ENCODE measurements at places on chromosomes 12 and 14.

- no peak for DNase-seq
Measured at GRCh38 chr14:24250354-24250753, 7.9 kb upstream of the TINF2 start.

DNA sequence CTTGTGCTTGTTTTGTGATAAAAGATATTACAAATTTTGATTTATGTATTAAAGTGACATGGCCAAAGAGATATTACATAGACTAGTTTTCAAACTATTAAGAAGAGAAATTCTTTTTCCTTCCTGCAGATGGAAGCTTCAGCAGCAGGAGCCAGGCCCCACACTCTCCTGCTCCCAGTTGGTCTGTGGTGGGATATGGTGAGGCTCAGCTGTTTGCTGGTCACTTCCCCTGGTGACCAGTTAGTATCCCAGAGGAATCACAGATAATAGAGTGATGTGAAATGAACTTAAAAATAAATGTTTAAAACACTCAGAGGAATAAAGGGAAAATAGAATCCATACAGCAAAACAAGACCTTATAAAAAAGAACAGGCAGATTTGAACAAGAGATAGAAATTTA lies 154.7 kb downstream of the KTN1 start:
- no peak for DNase-seq

DNA sequence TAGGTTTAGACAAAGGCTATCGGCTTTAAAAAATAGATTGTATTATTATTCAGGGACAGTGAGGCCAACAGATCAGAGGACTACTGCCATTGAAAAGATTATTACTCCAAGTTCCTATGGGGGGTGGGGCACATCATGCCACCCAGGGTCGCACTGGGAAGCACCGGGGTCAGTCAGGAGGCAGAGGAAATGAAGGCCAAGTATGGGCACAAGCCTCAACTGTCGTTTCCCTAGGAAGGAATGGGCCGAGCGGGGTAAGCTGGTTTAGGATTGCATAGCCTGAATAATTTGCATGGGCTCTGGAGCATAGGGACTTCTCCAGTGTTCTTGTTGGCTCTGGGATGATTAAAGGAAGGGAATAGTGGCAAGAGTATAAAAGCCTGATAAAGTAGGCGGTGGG lies 205.3 kb downstream of the NOVA1 start:
- no peak for DNase-seq

DNA sequence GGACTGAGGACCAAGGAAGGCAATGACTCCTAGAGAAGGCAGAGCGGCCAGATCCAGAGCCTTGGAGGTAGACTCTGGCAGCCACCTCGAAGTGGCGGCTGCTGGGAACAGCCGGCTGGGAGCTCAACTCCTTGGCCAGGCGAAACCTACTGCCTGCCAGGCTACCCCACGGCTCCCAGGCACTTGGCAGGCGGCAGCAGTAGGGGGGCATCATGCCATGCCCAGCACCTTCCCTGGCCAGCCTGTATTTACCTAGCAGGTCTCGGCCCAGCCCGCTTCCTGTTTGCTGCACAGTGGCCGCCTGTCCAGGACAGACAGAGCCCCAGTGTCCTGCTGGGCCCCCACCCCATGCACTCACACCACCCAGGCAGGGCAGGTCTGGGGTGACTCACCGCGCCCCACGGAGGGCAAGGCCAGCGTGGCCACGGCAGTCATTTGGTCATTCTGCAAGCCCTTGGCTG lies 10.2 kb downstream of the TRPV4 start:
- no peak for DNase-seq

DNA sequence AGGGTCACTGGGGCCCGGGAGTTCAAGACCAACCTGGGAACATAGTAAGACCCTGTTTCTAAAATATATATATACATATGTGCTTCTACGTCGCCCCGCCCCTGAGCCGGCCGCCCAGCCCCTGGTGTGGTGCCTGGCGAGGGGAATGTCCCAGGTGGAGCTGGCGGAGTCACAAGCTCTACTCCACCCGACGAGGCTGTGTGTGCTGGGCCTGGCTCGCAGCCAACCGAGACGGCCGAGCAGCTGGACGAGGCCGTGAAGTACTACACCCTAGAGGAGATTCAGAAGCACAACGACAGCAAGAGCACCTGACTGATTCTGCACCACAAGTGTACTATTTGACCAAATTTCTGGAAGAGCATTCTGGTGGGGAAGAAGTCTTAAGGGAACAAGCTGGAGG lies 22.1 kb upstream of the ITPK1 start:
- no peak for DNase-seq

DNA sequence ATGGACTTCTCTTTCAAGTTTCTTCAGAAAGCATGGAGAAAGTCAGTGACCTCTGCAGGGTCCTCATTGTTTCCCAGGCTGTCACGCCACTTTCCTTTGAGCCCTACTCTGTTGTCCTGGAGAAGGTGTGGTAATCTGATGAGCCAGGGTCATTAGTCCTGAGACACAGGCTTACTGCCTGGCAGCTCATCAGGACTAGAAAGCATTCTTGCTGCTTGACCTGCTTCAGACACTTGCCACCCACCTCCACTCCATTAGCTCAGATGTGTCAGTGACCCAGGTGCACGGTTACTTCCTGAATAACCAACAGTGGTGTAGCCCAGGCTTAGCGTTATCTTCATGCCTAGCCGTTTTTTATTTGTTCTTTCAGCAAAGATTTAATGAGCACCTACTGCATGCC lies 93.9 kb downstream of the FGD4 start:
- DNase-seq: no peak

GRCh38 chr12:110776410-110776809 lies 33.7 kb upstream of the PPP1CC start:
- no peak for DNase-seq

- no peak for DNase-seq
Measured at GRCh38 chr14:57362361-57362760, 28.0 kb upstream of the NAA30 start.

- no peak for DNase-seq
Measured at GRCh38 chr14:95526483-95527386, 8.1 kb upstream of the GLRX5 start.

- no peak for DNase-seq
Measured at GRCh38 chr14:102282751-102283465, 22.1 kb downstream of the MOK start.

- DNase-seq: no peak
Measured at GRCh38 chr14:95830386-95830785, 46.2 kb upstream of the TUNAR start.

GRCh38 chr12:55041345-55042055 lies 21.7 kb downstream of the NEUROD4 start:
- no peak for DNase-seq

- no peak for DNase-seq
Measured at GRCh38 chr12:115037830-115038229, 353.9 kb upstream of the TBX3 start.

DNA sequence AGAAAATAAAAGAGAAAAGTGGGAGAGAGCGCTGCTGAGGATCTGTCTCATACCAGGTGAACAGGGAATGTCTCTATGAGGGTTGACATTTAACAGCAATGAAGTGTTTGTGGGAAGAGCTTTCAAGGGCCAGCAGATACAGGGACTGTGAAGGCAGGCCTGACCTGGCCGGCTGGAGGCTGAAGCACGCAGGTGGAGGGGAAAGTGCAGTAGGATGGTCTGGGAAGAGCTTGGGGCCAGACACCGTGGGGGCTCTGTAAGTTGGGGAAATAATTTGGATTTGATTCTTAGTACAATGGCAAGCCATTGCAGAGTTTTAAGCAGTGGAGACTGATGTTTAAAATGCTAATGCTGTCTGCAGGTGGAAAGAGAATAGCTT lies 23.8 kb upstream of the DHRS2 start:
- no peak for DNase-seq

DNA sequence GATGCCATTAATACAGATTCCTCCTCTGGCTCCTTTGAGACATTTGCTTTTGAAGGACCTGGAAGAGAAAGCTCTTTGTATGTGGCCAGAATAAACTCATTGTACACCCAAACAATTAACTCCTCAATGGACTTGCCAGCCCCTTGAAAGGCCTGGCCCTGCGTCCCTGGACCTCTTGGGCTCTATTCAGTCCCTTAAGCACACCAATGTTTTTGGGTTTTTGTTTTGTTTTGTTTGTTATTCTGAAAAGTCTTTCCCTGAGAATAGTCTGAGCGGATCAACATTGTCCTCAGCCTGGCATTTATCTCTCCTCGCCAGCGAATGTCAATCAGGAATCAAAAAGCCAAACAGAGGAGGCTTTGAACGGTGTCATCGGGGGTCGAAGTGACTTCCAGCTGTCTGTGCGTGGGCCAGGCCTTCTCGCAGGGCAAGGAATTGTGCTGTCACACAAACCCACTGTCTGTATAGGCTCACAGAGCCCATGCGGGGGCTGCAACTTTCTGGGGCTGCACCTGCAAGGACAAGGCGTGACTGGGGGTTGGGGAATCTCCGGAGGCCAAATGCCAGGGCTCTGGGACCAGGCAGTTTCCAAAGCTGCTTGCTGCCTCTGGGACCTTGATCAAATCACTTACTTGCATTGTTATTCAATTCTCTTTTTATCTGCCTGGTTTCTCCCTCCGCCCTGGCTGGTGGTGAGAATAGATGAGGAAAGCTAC lies 108.3 kb downstream of the SMOC1 start:
- no peak for DNase-seq

DNA sequence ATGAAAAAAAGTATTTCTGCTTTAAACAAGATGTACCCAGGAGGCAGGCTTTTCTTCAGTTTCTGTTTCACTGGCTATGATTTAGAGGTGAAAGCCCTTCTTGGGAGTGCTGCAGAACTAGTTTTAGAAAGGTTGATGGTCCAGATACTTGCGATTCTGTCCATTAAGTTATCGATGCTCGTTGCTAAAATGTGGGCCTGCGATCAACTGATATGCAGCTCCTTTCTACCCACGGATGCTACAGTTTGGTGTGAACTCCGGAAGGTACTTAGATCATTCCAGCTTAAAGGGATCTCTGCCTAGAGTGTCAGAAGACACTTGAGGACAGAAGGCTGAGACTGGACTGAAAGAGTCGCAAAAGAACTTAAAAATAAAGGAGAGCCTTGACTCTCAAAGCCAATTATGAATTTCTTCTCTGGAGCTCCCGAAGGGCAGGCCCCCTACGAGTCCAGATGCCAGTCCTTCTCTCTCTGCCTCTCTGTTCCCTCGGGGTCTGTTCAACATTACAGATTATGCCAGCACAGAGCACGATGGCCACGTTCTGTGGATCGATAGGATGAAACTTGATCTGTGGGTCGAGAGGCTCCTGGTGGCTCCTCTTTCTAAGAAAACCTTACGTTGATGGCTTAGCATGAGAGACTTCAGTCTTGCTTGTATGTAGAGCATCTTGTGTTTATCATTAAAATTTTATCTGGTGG lies 40.0 kb downstream of the FBXW8 start:
- DNase-seq: no peak

- no peak for DNase-seq
Measured at GRCh38 chr12:121718653-121719239, 6.2 kb downstream of the TMEM120B start.

GRCh38 chr14:94102768-94103482 lies 7.6 kb upstream of the IFI27 start:
- no peak for DNase-seq

- no peak for DNase-seq
Measured at GRCh38 chr12:106978035-106978800, 8.7 kb downstream of the MTERF2 start.

DNA sequence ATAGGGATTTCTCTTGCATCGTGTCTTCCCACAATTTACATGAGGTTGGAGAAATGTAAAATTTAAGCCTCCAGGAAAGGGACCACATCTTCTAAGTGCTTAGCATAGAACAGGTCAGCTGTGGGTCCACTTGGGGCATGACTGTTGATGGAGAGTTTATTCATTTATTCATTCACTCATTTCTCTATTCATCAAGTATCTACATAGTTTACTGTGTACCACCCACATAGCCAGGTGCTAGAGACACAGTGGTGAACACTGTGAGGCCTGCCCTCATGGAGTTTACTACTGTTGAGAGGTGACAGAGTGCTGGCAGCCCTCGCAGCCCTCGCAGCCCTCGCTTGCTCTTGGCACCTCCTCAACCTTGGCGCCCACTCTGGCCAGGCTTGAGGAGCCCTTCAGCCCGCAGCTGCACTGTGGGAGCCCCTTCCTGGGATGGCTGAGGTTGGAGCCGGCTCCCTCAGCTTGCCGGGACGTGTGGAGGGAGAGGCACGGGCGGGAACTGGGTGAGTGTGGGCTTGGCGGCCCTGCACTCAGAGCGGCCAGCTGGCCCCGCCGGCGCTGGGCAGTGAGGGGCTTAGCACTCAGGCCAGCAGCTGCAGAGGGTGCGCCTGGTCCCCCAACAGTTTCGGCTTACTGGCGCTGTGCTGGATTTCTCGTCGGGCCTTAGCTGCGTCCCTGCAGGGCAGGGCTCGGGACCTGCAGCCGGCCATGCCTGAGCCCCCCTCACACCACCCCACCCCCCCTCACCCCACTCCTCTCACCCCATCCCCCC lies 1.7 kb upstream of the JPH4 start:
- DNase-seq: no peak

GRCh38 chr14:71289536-71289935 lies 382.3 kb downstream of the PCNX1 start:
- DNase-seq: no peak

DNA sequence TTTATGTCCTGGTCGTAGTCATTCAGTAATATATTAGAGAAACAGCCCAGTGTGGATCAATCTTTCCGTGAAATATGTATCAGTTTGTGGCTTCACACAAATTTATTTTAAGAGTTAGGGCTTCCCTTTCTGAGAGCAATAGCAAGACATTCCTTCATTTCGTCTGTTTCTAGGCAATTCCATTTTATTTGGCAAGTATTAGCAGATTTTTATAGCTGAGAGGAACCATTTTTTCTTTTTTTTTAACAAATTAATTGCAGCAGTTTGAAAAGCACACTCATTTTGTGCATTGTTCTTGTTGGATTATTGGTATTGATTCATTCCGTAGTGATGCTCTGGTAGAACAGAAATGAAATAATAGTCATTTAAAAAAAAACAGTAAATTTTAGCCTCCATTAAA lies 132.9 kb downstream of the SRGAP1 start:
- no peak for DNase-seq

- DNase-seq: peak; percentile 21
Measured at GRCh38 chr12:123388951-123389559, 5.1 kb downstream of the KMT5A start.

GRCh38 chr12:12562016-12562483 lies 613 bp downstream of the DUSP16 start:
- peak; percentile 29 for DNase-seq

GRCh38 chr14:55904086-55904485 lies 214.1 kb upstream of the PELI2 start:
- no peak for DNase-seq

- DNase-seq: no peak
Measured at GRCh38 chr14:104350463-104351185, 212.2 kb downstream of the KIF26A start.

GRCh38 chr12:54019924-54020590 lies 8.2 kb upstream of the HOXC6 start:
- no peak for DNase-seq

DNA sequence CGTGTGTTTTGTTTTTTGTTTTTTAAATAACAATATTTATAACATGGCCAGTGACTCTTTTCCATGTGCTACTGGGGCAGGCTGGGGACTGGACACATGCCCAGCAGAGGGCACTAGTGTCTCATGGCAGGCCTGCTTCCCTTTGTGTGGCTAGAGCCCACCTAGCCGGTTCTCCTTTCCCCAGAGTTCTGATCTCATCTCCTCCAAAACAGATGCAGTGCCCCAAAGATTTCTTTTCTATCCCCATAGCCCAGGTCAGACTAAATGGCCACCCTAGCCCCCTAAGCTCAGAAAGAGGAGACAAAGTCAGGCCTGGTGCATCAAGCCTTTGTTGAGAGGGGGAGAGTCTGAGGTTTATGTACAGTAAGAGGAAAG lies 21.2 kb downstream of the PRPF40B start:
- peak; percentile 55 for DNase-seq

- no peak for DNase-seq
Measured at GRCh38 chr12:53074999-53075370, 4.2 kb downstream of the SPRYD3 start.

GRCh38 chr14:74904635-74905503 lies 18.2 kb downstream of the RPS6KL1 start:
- DNase-seq: no peak
